Dermis blood vessel endothelial cell (primary cell): ENCODE measurements at places on chromosomes 13 and 19. TPM values are rescaled to one million over a fixed set of nuclear protein-coding genes. Genes with fewer than 3 reads are reported as not detected.

Gene WTIP
- total RNA-seq = 49.5 and 52.1 TPM in 2 replicates

Gene ZNF835
- 0.65 and 0.68 TPM in 2 replicates for total RNA-seq

Gene CYP2F1
- total RNA-seq = not detected in 2 replicates

Gene FAM83E
- total RNA-seq = 0.51 TPM in 1 of 2 replicates, not detected in the other

Gene ZNF681
- 1.4 and 2.8 TPM in 2 replicates for total RNA-seq

Gene PSG1
- under 0.01 TPM in 1 of 2 replicates, not detected in the other for total RNA-seq

GRCh38 chr13:46962281-46962941 lies 65.6 kb upstream of the HTR2A start:
- no peak for DNase-seq

DNA sequence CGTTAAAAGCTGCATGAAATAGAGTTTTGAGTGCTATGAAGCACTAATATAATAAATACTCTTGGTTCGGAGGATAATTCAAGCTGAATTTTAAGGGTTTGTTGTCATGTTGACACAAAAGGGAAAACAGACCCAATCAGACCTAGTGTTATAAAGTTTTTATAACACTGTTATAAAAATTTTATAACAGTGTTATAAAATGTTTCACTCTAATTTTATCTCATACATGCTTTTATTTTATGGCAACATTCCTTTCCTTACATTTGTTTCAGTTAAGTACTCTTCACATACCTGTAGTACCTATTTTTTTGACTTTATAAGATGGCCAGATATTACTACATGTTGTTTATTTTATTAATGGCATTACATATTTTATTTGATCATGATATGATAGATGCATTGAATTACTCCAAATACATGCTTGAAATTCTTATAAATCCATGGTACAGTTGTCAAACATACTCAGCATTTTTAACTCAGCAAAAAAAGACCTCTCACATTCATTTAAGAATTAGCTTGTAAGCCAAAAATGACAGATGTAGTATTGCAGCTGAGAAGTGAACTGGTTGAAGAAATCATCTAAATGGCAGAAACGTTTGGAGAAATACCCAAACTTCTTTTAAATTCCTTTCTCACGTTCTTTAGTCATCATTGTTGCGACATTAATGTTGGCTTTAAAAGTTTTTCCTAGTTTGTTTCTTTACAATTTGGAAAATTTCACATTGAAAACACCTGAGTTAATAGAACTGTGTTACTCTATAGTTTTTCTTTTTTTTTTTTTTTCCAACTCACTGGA lies 104.5 kb downstream of the PIBF1 start:
- DNase-seq = no peak

GRCh38 chr13:66639044-66639443 lies 591.1 kb downstream of the PCDH9 start:
- DNase-seq = no peak

DNA sequence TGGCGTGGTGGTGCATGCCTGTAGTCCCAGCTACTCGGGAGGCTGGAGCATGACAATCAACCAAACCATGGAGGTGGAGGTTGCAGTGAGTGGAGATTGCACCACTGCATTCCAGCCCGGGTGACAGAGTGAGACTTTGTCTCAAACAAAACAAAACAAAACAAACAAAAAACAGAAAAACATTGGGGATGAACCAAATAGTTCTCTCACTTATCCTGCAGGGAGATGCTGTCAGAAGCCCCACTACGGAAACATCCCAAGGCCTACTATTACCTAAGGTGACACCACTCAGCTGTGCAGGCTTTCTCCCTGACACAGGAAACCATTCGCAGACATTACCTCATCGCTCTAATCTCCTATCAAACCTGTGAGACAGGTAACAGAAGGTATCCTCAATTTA lies 113.5 kb downstream of the FOXO1 start:
- DNase-seq = no peak

- DNase-seq = peak; percentile 41
These were observed 751 bp downstream of the ERVK3-1 start for GRCh38 chr19:58305932-58306323.

DNA sequence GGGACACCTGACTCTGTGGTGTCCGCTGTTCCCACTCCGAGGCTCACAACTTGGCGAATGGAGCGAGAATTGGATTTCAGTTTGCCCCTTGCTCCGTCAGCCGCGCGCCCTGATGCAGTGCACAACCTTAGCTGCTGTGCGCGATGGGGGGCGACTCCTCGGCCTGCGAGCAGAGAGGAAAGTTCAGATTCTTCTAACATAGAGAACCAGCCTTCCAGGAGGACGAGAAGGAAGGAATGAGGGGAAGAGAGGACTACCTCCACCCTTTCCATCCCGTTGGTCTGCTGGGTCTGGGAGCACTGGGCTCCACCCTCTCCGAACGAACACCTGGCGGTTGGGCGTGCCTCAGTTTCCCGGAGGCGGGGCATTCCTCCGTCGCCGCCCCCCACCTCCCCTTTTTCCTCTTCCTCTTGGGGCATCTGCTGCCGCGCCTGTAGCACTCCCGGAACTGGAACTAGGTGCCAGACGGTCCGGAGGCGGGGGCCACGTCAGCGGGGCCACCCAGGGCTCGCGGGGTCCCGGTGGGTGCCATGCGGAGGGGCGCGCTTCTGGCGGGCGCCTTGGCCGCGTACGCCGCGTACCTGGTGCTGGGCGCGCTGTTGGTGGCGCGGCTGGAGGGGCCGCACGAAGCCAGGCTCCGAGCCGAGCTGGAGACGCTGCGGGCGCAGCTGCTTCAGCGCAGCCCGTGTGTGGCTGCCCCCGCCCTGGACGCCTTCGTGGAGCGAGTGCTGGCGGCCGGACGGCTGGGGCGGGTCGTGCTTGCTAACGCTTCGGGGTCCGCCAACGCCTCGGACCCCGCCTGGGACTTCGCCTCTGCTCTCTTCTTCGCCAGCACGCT lies at the start of gene KCNK6:
TSS of gene KCNK6 (plus strand) at position 425 of the 838 bp plus-strand sequence. CDS start at position 531, 106 bp downstream.
- DNase-seq = peak; percentile 52
